ENCODE measurements at places on chromosomes 11 and 22.

GRCh38 chr22:40482391-40482790 is 112.0 kb downstream of the SGSM3 start:
- DNase-seq, result no peak

DNA sequence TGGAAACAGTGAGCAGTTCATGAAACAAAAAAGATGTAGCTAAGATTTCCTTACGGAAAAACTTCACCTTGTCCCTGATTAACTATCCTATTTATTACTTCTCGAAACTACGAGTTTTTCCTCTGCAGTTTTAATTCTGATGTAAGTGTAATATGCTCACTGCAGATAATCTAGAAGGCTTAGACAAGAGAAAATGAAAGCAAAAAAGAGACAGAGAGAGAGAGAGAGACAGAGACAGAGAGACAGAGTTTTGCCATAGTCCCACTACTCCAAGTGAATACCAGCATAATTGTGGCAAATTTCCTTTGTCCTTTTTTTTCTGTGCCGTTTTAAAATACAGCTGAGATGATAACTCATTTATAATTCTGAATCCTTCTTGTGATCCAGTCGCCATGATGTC is 24.8 kb downstream of the FSHB start:
- no peak for DNase-seq

DNA sequence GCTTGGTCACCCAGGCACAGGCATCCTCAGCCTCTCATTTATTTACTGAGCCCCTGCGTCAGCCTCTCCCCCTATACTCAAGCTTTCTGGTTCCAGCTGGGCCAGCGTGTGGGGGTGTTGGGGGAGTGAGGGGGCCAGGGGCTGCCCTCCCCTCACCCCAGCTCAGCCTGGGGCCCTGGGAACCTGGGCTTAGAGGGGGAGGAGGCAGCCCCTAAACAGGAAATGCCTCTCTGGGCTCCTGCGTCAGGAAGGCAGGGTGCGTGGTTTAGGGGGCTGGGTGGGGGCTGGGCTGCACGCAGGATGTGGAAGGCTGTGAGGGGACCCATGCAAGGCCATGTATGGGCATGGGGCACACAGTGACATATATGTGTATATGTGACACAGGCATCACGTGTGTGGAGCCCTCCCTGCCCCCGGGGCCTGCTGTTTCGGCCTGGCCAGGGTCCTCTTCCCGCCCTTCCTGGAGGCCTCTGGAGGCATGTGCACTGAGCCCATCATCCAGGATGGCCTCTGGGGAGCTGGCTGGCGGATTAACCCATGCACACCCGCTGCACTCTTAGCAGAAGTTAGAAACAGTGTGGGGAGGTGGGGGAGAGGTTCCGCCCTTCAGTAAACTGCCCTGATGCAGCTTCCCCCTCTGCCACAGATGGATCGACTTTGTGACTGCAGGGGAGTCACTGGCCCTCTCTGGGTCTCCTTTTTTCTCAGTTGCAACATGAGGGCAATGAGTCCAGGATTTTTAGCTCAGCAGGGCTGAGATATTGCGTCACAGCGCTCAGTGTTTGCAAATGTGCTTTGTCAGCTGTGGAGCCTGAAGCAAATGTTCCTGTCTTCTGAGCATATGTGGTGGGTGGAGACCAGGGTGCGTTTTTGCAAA is 1.1 kb upstream of the CD248 start:
- DNase-seq, result peak; percentile 39

DNA sequence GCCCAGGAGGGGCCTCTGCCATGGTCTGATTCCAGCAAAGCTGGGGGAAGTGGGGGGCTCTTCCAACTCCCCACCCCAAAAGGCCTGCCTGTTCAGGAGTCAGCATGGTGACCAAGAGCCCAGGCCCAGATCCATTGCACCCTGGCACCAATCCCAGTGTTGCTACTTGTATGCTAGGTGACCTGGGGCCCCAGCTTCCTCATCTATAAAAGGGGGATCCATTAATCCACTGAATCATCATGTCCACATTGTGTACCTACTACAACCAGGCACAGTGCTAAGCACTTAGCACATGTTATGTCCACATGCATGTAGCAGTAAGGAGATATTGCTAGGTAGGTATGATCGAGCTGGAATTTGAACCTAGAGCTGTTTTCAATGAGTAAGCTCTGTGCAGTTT is 2.0 kb downstream of the SYT12 start:
- DNase-seq, result no peak

- no peak for DNase-seq
These were observed 10.8 kb downstream of the KCTD17 start for GRCh38 chr22:37062376-37062675.

DNA sequence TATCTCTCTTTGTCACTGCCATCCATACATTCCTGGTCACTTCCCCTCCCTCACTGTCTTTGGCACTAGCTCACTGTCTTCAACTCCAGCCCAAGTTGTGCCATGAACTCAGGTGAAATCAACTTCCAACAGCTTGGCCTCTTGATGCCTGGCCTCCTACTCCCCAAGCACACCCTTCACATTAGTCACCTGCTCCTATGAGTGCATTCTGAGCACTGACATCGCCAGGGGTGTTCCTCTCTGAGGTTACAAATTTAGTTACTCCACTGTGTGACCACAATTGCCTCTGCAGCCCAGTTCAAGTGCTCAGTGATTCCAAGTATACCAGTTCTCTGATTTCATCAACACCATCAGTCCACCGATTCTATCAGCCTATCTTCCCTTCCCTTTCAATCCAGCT is 10.8 kb downstream of the DRD2 start:
- DNase-seq, result no peak

DNA sequence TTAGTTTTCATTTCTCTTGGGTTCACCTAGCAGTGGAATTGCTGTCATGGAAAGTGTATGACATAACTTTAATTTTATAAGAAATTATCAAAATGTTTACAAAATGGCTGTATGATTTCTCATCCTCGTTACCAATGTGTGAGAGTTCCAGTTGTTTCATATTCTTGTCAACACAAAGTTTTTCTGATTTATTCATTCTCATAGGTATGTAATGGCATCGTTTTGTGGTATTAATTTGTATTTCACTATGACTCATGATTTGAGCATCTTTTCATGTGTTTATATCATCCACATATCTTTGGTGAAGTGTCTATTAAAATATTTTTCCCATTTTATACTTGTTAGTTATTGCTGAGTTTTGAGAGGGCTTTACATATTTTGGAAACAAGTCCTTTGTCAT is 5.5 kb downstream of the FAM111B start:
- DNase-seq, result no peak

GRCh38 chr11:104917271-104918112 is 19.2 kb upstream of the CASP12 start:
- DNase-seq, result no peak

DNA sequence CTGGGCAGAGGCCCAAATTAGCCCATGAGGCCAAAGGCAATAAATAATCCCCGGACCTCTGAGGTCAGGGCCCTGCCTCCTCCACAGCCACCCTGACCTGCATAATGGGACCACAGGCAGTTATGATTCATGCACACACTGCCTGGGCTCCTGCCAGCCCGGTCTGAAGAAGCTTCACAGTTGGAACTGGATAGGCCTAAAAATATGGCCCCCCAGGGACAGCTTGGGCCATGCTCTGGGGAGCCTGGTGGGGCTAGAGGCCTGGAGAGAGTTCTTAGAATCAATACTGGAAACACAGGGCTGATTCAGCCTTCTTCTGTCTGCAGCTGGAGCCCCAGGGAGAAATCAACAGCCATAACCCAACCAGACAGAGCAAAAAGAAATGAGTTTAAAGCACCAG is 112.8 kb upstream of the CADM1 start:
- DNase-seq, result no peak

- no peak for DNase-seq
These were observed 35.7 kb upstream of the ARFGAP3 start for GRCh38 chr22:42892571-42893316.

- DNase-seq, result no peak
These were observed 26.3 kb downstream of the APLNR start for GRCh38 chr11:57210781-57211180.

- peak; percentile 96 for DNase-seq
These were observed at the start of the genes AAMDC and RSF1 for GRCh38 chr11:77820565-77821348. Gene AAMDC (plus strand): TSS chr11:77821144. CDS start chr11:77842497, 21,353 bp downstream. Gene RSF1 (minus strand): TSS chr11:77820722. CDS start chr11:77820714, 8 bp downstream.

- no peak for DNase-seq
These were observed 20.9 kb downstream of the BRSK2 start for GRCh38 chr11:1410366-1411291.

DNA sequence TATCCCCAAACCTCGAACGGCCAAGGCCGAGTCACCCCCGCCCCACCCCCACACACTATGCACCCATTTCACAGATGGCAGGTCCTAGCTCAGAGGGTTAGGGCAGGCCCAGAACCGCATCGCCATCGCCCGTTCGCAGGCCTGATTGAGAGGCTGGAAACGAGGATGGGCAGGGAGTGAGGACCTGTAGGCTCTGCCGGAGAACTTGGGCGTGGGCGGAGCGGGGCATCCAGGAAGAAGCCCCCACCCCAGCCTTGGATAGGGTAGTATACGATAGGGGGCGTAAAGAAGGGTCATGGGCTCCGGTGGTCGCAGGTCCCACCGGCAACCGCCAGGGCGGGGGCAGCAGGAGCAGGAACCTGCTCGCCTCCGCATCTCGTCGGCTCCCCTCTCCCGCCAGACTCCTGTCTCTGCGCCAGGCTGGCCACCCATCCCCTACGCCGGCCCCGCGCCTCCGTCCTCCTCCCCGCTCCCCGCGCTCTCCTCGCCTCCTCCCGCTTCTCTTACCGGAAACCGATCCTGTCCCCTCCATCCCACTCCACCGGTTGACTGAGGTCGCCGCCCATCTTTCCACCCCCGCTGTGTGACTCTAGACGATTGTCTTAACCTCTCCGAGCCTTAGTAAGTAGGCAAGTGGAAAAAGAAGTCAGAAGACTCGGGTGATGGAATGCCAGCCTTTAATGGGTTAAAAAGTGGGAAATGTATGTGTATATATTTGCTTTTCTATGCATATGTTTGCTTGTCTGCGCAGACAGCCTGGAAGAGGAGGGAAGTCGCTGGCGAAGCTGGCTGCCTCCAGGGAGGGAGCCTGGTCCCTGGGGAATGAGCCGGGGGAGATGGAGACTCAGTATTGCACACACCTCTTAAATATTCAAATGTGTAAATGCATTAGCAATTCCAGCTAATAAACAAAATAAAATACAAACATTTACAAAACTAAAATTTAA is 52.8 kb downstream of the CYTH4 start:
- DNase-seq, result no peak

DNA sequence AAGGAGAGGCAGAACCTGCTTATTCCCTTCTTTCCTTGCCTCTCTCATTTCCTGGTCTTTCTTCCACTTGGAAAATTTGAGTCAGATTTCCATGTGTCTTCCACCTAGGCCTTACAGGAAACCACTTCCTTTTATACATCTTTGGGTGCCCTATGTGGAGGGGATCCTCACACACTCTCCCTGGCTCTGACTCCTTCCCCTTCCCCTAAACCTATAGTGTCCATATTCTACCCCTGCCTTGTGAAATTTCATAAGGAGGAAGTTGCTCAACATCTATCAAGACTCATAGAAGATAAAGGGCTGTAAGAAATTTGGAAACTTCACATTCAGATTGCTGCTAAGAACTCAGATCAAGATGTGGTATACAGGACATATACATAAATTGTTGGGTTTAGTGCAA is 20.4 kb downstream of the TUG1 start:
- no peak for DNase-seq

DNA sequence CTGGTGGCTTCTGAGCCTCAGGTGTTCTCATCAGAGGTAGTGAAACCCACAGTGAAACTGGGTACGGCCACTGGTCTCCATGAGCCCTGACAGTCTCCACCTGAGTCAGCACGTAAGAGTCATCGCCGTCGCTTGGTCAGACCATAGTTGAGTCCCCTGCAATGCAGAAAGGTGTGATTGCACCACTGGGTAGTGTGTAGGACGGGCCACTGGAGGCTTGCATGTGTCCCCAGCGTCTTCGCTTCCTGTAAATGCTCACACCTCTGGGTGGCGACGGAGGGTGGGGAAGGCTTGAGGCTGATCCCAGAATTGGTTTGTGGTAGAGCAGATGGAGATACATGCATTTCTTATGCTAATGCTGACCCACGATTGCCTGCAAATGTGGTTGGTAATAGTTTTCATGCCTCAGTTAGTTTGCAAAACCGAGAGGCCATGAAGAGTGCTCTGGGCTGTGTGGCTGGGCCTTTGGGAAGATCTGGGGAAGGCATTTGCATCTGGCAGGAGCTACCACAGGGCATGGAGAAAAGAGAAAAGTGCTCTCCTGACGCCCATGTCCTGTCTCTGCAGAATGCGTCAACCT is 26.5 kb downstream of the CTTN start:
- DNase-seq, result no peak

- DNase-seq, result no peak
These were observed 42.6 kb downstream of the SLC22A12 start for GRCh38 chr11:64633555-64634159.

- DNase-seq, result no peak
These were observed 32.8 kb upstream of the WNT7B start for GRCh38 chr22:46009730-46010129.

GRCh38 chr11:88315981-88316441 is 21.5 kb downstream of the CTSC start:
- DNase-seq, result no peak

- no peak for DNase-seq
These were observed 104.7 kb upstream of the RRM1 start for GRCh38 chr11:3989921-3990290.

- no peak for DNase-seq
These were observed 15.1 kb upstream of the RGL4 start for GRCh38 chr22:23675502-23676415.

DNA sequence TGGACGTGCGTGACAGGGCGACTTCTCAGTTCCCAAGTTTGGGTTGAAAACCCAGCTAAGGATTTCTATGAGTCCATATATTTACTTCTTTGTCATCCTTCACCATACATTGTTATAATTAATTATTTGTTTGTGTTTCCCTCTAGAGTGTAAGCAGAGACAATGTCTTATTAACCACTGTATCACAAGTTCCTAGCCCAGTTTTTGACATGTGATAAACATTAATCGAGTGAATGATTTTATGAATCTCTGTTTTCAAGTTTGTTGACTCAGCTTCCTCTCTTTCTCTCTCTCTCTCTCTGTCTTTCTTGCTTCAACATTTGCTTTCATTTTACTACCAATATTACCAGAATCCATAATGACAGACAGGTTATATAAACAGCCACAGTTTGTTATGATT is 1259.6 kb upstream of the TENM4 start:
- no peak for DNase-seq

DNA sequence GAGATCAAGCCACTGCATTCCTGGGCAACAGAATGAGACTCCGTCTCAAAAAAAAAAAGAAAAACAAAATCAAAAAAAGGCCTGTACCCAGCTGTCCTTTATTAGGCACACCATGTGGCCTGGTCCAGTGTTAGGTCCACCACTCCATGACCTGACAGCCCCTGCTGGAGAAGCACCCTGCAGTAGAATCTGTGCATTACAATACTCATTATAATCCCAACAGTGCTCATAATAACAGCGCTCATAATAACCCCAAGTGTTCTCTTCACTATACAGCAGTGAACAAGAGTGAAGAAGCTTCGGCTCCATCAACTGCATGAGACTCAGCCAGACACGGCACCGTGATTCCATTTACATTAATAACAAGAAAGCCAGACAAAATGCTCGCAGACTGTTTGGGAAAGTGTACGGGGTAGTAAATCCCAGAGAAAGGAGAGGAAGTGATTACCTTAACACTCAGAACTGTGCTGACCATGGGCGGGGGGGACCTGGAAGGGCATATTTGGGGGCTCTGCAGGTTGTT is 8.9 kb upstream of the EHD1 start:
- DNase-seq, result no peak

GRCh38 chr11:35548925-35549561 is 23.6 kb upstream of the PAMR1 start:
- no peak for DNase-seq

- no peak for DNase-seq
These were observed 51.5 kb upstream of the HORMAD2 start for GRCh38 chr22:30028731-30029130.

GRCh38 chr11:34315394-34315793 is 42.4 kb downstream of the ABTB2 start:
- no peak for DNase-seq

- DNase-seq, result no peak
These were observed 8.2 kb downstream of the ZP1 start for GRCh38 chr11:60875366-60876167.

Data from stimulated activated CD8-positive, alpha-beta memory T cell treated with anti-CD3 and anti-CD28 coated beads, Interleukin-4, amount 100 ng/mL, for 4 hours (primary cell).